ENCODE measurements at places on chromosomes 2 and 18.
A peak's percentile ranks its signal among the peaks of the same experiment; 100 is the strongest.

DNA sequence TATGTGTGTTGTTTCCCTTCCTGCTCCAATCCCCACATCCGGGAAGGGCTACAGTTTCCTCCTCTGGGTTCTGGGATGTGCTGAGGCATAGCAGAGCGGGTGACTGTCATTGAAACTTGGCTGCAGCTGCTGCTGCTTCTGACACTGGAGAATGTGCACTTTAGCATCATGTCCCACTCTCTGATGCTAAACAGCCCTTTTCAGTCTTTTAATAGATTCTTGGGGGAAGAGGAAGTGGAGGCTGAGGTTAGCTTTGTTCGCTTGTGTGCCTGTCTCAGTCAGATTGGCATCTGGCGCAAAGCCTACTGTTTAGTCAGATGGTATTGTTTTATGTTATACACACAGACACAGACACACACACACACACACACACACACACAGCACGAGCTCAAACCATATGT, 136.5 kb upstream of the RND3 start:
- no peak overlapping the region for H3K4me3 ChIP-seq
- no peaks in the 10 kb centered on the region for H3K27me3 ChIP-seq
- H3K4me1 ChIP-seq = no peaks in the 10 kb centered on the region
- no peak overlapping the region for H3K27ac ChIP-seq

DNA sequence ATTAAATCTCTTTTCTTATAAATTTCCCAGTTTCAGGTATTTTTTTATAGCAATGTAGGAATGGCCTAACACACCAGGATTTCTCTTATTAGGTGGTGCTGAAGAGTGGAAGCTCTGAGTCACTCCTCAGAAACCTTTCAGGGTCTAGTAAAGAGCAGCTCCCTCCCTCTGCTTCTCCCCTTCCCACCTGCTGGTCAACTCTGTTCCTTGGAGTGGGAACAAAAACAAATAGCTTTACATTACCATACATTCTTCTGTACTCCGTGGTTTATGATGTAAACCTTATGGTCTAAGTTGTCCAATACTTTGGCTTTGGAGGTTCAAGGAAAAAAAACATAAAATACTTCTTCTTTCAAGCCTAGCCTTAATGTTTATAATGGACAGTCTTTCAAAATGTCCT, 2.7 kb upstream of the IL1R1 start:
- H3K4me1 ChIP-seq = peaks cover 21% of the 10 kb centered on the region
- peaks cover 33% of the 10 kb centered on the region for H3K27me3 ChIP-seq
- DNase-seq = no peak
- no peaks in the 10 kb centered on the region for H3K36me3 ChIP-seq

DNA sequence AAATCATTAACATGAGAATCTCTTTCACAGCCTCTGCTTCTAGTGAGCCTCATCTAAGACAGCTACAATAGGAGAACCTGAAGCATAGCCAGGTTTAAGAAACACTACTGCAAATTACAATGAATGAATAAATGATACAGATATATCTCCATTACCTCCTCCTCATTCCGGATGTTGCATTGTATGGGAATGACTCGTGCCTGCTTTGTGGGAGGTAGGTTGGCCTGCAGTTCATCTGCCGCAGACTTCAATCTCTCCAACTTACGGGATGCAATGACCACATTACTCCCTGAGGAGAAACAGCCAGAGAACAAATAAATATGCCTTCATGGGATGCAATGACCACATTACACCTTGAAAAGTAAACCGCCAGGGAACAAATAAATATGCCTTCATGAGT, 15.4 kb downstream of the PECR start:
- H3K4me1 ChIP-seq = peaks cover 15% of the 10 kb centered on the region
- H3K27ac ChIP-seq = no peak overlapping the region
- no peak for DNase-seq

DNA sequence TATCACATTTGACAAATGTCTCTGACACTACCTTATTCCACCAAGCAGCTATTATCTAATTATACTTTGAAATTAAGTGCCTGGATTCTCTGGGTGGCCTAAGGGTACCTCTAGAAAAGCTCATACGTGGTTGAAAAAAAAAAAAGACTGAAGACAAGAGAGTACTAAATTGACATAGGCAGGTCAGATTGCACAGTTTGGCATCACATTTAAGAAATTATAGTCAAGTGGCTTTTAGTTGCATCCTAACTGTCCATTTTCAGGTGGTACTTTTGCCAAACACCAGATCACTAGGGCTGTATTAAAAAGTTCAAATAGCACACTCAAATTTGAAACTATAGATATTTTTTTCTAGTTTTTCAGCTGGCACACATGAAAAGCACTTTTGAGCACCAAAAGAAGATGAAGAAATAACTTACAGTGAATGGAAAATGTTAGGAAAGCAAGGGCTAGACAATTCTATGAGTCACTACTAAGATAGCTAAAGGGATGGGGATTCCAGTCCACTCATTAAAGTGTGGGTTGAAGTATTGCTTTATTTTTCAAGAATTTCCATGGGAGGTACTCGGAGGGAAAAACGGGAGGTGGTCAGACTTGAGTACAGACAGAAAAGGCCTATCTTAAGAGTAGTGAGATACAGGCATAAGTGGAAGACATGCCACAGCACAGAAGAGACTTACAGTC, 106.5 kb upstream of the COL5A2 start:
- H3K4me1 ChIP-seq = peaks cover 5% of the 10 kb centered on the region
- no peak for DNase-seq
- H3K27ac ChIP-seq = no peak overlapping the region
- no peaks in the 10 kb centered on the region for H3K27me3 ChIP-seq
- no peaks in the 10 kb centered on the region for H3K36me3 ChIP-seq

DNA sequence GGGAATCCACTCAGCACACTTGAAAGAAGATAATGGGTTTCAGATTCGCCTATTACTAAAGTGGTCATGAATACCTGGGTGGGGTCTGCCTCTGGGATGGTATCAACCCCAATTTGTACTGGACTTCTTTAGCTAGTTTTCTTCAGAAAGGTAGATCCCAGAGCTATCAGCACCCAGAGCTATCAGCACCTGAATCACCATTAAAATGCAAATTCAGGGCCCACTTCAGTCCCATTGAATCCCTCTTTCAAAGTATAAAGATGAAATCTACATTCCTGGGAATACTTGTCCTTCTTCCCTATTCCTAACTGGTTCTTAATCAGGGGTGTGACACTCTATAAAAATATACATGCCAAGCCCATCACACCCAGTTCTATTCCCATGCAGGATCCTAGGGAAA, 914.3 kb downstream of the DCC start:
- H3K4me3 ChIP-seq = no peak overlapping the region
- H3K27ac ChIP-seq = no peak overlapping the region
- no peaks in the 10 kb centered on the region for H3K27me3 ChIP-seq
- DNase-seq = no peak

GRCh38 chr2:27265536-27265870, 2.7 kb upstream of the SLC30A3 start:
- no peaks in the 10 kb centered on the region for H3K36me3 ChIP-seq
- peak overlapping the region; percentile 10 for H3K4me3 ChIP-seq
- no peak for DNase-seq
- peaks cover 29% of the 10 kb centered on the region for H3K4me1 ChIP-seq
- H3K27ac ChIP-seq = no peak overlapping the region
- peaks cover 15% of the 10 kb centered on the region for H3K27me3 ChIP-seq

GRCh38 chr2:46984642-46985476, 69.3 kb upstream of the MCFD2 start:
- peaks cover 23% of the 10 kb centered on the region for H3K36me3 ChIP-seq
- DNase-seq = peak; percentile 78
- no peaks in the 10 kb centered on the region for H3K27me3 ChIP-seq
- H3K4me3 ChIP-seq = peak overlapping the region; percentile 61

DNA sequence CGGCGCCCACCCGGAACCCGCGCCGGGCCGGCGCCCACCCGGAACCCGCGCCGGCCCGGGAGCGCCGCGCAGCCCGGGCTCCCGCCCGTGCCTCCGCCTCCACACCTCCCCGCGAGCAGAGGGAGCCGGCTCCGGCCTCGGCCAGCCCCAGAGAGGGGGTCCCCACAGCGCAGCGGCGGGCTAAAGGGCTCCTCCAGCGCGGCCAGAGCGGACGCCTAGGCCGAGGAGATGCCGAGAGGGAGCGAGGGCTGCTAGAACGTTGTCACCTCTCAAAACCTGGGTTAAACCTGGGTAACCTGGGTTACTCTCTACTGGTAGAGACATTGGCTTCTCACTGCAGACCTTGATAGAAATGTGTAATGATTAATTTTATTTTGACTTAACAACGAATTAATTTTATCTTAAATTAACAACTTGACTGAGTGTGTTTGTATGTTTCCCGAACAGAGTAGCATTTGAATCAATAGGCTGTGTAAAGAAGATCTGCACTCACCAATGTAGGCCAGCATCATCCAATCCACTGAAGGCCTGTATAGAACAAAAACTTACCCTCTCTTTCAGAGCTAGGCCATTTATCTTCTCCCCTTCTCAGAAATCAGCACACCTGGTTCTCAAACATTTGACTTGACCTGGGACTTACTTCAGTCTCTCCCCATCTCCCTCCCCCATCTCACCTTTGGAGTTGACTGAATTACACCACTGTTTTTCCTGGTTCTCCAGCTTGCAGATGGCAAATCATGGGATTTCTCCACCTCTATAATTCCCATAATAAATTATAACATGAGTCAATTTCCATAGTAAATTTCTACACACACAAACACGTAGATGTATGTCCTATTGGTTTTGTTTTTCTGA, 242.7 kb downstream of the ASXL3 start:
- H3K27ac ChIP-seq = no peak overlapping the region
- H3K36me3 ChIP-seq = no peaks in the 10 kb centered on the region
- H3K27me3 ChIP-seq = no peaks in the 10 kb centered on the region

- peaks cover 16% of the 10 kb centered on the region for H3K27me3 ChIP-seq
- no peak overlapping the region for H3K4me3 ChIP-seq
- no peak overlapping the region for H3K27ac ChIP-seq
- no peaks in the 10 kb centered on the region for H3K4me1 ChIP-seq
- peak; percentile 15 for DNase-seq
These were observed 83.7 kb upstream of the CTDP1 start for GRCh38 chr18:79595876-79596374.

DNA sequence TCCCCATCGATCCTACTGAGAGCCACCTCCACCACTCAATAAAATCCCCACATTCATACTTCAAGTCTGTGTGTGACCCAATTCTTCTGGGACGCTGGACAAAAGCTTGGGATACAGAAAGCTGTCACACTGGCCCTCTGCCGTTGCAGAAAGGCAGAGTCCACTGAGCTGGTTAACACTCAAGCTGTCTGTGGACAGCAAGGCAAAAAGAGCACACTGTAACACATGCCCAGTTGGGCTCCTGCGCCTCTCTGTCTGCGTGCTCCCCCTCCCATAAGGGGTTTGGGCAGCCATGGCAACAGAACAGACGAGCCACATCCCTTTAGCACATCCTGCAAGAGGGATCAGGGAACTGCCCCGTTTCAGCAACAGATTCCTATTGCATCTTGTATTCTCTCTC, 106.9 kb upstream of the RGPD4 start:
- H3K36me3 ChIP-seq = no peaks in the 10 kb centered on the region
- H3K27me3 ChIP-seq = no peaks in the 10 kb centered on the region
- no peak overlapping the region for H3K4me3 ChIP-seq
- no peaks in the 10 kb centered on the region for H3K4me1 ChIP-seq

DNA sequence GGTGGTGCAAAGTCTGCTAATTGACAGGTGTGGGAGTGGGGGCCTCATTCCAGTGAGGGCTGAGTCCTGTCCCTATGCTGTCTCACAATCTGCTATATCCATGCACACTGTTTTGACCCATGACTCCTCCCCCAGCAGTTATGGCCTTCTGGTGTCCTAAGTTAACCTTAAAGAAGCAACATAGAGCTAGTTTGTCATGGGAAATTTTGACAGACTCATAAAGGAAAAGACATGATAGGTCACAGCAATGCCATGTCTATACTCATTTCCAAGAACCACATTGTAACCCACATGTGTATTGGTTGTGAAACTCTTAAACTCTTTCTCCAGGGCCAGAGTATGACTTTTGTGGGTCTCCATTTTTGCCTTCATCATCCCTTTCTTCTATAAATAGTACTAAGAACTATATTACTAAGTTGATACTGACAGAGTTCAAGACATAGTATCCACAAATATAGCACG, 78.2 kb upstream of the SLC1A4 start:
- peaks cover 12% of the 10 kb centered on the region for H3K4me1 ChIP-seq
- peaks cover 21% of the 10 kb centered on the region for H3K27me3 ChIP-seq
- no peaks in the 10 kb centered on the region for H3K36me3 ChIP-seq
- no peak overlapping the region for H3K27ac ChIP-seq
- no peak for DNase-seq

DNA sequence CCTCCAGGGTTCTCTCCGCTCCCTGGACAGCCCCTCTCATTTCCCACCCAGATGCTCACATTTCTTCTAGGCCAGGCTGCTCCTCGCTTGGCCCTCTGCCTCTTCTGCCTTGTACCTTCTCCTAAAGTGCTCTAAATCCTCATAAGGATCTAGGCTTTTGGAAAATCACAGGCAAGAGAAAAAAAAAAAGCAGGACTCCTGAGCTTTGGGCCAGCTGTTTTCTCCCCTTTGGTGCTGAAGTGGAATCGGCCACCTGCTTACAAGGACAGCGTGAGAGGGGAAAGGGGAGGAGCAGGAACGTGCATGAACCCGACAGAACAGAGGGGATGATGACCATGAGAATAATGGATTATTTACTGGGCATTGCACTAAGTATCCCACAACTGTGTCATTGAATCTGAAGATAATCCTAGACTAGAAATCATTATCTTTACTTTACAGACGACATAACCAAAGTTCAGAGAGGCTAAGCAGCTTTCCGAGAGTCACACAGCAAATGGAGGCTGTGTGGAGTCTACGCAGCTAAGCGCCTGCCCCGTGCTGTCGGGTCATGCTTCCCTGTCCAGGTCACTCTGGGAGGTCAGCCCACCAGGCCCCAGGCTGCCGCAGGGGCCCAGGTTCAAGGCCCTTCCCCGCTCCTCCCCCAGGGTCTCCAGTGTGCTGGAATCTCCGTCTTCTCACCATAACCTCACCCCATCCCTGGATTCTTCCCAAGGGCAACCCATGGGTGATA, 141.9 kb downstream of the PXDN start:
- no peaks in the 10 kb centered on the region for H3K36me3 ChIP-seq
- H3K27me3 ChIP-seq = peaks cover 14% of the 10 kb centered on the region
- DNase-seq = no peak
- H3K4me3 ChIP-seq = no peak overlapping the region

DNA sequence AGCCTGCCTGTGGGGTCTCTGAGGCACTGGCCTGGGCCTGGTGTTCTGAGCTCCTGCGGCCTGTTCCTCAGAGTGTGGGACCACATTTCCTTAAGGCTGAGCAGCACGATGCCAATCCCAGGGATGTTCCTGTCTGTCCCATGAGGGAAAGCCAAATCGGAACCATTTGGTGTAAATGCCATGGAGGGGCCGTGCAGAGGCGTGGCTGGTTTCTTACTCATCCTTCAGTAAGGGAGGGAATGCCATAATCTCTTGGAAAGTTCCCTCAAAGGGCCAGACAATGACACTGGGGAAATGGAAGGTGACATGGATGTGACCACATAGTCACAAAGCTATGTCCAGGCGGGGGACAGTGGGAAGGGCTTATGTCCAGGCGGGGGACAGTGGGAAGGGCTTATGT, 14.4 kb upstream of the PTMA start:
- peaks cover 52% of the 10 kb centered on the region for H3K27me3 ChIP-seq
- H3K4me3 ChIP-seq = no peak overlapping the region
- no peak for DNase-seq
- no peaks in the 10 kb centered on the region for H3K4me1 ChIP-seq
- H3K36me3 ChIP-seq = no peaks in the 10 kb centered on the region
- H3K27ac ChIP-seq = no peak overlapping the region

All from activated naive CD4-positive, alpha-beta T cell treated with anti-CD3 and anti-CD28 coated beads, Interleukin-2, amount 10 ng/mL, durations not matched to agents 7 days and 5 days (primary cell).